Activated CD4-positive, alpha-beta memory T cell treated with anti-CD3 and anti-CD28 coated beads, Interleukin-2, amount 10 ng/mL, durations not matched to agents 7 days and 5 days (primary cell): ENCODE measurements at places on chromosomes 2 and 18. TPM values are rescaled to one million over a fixed set of nuclear protein-coding genes. Genes with fewer than 3 reads are reported as not detected.

Gene RASGRP3
- 8.4 TPM for total RNA-seq

Gene TUBA3E
- total RNA-seq = not detected

Gene RAX
- not detected for total RNA-seq

Gene AKAIN1
- total RNA-seq = not detected

GRCh38 chr2:121039679-121040078 lies 245.3 kb downstream of the TFCP2L1 start:
- peaks cover 4% of the 10 kb centered on the region for H3K27me3 ChIP-seq
- H3K36me3 ChIP-seq = no peaks in the 10 kb centered on the region
- no peaks in the 10 kb centered on the region for H3K4me1 ChIP-seq
- H3K27ac ChIP-seq = no peak overlapping the region
- DNase-seq = no peak

DNA sequence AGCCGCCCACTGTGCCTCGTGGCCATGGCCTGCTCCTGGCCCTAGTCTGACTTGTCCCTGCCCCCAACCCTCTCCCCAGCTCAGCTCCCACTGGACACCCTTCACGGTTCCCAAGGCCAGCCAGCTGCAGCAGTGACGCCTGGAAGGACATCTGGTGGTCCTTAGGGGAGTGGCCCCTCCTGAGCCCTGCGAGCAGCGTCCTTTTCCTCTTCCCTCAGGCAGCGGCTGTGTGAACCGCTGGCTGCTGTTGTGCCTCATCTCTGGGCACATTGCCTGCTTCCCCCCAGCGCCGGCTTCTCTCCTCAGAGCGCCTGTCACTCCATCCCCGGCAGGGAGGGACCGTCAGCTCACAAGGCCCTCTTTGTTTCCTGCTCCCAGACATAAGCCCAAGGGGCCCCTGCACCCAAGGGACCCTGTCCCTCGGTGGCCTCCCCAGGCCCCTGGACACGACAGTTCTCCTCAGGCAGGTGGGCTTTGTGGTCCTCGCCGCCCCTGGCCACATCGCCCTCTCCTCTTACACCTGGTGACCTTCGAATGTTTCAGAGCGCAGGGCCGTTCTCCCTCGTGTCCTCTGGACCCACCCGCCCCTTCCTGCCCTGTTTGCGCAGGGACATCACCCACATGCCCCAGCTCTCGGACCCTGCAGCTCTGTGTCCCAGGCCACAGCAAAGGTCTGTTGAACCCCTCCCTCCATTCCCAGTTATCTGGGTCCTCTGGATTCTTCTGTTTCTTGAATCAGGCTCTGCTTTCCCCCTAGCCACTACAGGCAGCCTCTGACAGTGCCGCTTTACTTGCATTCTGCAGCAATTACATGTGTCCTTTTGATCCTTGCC lies 35.8 kb downstream of the ANO7 start:
- DNase-seq = no peak
- peaks cover 23% of the 10 kb centered on the region for H3K36me3 ChIP-seq
- peaks cover 4% of the 10 kb centered on the region for H3K4me1 ChIP-seq
- H3K27me3 ChIP-seq = peaks cover 7% of the 10 kb centered on the region

Gene SS18
- total RNA-seq = 54.8 TPM

DNA sequence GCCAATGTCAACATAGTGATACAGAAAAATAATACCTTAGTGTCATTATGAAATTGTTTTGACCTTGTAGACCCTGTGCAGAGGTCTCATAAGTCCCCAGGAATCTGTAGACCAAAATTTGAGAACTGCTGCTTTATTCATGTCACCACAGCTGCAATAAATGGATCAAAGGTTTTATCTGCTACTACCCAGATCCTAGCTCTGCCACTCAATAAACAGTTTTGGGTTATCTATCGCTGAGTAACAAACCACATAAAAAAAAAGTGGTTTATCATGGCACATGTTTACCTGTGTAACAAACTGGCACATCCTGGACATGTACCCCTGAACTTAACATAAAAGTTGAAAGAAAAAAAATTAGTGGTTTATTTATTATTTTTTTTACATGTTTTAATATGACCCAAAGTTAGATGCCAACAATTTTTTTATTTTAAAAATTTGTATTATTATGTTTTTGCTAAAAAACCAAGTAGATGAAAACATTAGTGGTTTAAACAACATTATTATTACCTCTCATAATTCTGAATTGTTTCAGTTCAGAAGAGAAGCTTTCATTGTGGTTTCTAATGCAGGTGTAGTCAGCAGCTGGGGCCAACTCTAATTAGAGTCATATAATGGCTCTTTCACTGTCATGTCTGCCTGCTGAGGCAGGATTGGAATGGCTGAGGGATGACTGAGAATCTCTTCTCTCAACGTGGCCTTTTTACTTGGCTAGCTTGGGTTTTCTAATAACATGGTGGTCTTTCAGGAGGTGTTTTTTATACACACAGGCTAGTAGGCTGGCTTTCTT lies 103.3 kb upstream of the SLC38A11 start:
- H3K27ac ChIP-seq = no peak overlapping the region
- peaks cover 5% of the 10 kb centered on the region for H3K4me1 ChIP-seq
- H3K4me3 ChIP-seq = no peak overlapping the region
- DNase-seq = no peak
- no peaks in the 10 kb centered on the region for H3K27me3 ChIP-seq

DNA sequence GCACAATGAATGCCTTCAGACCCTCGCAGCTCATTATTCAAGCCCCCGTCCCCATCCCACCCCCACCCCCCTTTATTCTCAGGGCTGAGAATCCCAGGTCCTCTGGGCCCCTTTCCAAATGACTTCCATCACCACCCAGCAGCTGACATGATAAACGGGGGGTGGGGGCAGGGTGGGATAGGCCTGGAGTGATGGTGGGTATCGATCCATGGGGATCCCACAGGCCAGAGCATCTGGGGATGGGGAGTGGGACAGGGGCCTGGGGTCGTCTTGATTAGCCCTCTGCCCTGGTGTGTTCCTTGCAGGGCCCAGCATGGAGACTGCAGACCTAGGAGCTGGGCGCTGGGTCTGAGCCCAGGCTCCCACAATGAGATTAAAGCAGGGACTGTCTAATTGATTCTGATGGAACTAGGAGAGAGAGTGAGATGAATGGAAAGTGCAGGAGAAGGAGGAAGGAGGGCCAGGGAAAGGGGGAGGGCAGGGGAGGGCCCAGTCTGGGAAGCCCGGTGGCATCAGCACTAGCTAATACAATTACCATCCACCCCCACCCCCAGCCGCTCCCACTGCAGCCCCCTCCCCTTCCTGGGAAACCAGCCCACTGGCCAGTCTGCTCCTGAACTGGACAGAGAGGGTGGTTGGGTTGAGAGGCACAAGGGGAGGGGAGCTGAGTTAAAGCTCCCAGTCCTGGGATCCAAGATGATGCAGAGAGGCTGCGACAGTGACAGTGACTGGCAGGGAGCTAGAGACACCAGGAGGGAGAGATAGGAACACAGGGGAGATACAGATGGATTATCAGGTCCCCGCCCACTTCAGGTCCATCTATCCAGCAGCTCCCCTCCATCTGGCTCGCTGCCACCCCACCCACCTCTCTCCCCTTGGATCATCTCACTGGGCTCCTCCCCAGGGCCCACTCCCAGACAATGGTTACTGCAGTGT lies 13.1 kb upstream of the TNS1 start:
- no peak overlapping the region for H3K27ac ChIP-seq
- no peaks in the 10 kb centered on the region for H3K36me3 ChIP-seq
- H3K27me3 ChIP-seq = peaks cover 19% of the 10 kb centered on the region
- DNase-seq = no peak
- no peak overlapping the region for H3K4me3 ChIP-seq
- peaks cover 2% of the 10 kb centered on the region for H3K4me1 ChIP-seq

DNA sequence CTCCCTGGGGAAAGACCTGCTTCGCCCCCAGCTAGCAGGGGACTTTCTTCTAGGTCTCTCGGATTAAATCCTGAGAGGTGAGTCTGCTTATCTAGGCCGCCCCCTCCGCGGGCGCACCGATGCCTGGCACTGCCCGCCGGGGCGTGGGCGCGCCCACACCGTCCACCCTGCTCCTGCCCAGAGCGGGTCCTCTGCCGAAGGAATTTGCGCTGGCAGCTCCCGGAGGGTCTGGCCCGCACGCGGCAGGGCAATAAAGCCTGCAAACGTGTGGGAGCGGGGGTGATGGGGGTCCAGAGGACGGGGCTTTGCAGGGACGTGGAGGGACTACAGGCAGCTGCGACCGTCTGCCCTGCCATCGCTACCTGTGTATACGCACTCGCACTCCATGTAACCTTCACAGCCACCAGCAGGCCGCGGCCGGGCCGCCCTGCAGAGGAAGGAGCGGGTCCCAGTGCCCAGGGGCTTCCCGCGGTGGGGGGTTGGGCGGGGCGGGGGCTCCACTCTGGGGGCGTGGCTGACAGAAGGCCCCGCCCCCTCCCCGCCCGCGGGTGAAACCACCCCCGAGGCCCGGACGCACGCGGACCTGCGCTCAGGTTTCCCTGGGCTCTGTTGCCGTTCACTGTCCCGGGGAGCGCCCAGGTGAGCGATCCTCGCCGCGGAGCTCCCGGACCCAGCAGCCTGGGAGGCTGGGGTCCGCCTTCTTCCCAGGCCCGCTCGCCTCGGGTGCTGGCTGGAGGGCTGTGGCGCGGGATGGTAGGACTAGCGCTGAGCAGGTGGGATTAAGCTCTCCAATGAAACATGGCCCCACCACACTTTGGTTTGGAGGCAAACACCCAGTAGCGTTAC lies 174.5 kb upstream of the HS6ST1 start:
- peaks cover 5% of the 10 kb centered on the region for H3K27me3 ChIP-seq
- no peak for DNase-seq
- H3K27ac ChIP-seq = no peak overlapping the region
- no peak overlapping the region for H3K4me3 ChIP-seq

DNA sequence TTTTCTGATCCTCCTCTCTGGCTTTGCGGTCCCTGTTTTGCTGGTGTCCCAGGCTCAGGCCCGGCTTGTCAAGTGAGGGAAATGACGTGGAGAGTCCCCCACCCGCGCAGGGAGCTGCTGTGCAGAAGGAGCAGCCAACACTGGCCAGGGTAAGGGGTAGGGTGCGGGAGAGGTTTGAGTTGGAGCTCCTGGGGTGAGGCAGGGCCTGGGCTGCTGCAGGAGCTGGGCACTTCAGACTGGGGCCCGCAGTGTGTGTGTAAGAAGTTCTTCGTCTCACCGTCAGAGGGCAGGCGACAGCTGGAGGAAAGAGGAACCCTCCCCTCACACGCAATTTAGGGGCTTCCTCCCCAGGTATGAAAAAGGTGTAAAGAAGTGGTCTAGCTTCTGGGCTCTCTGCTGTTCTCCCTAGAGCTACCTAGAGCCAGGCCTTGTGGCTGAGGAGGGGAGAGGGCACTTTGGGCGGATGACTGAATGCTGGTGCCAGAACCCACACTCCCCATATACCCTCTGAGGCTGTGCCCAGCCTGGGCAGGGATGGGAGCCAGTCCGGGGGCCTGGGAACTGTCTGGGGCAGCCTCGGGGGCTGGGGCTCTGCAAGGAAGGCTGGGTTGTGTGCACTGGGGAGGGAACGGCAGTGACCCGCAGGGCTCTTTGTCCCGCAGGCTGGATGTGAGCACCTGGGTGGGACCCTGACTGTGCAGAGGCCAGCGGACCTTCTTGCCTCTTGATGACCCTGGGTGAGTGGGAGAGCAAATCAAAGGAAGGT lies 11.8 kb downstream of the CELF4 start:
- no peaks in the 10 kb centered on the region for H3K4me1 ChIP-seq
- H3K4me3 ChIP-seq = no peak overlapping the region
- DNase-seq = no peak
- no peak overlapping the region for H3K27ac ChIP-seq
- H3K36me3 ChIP-seq = no peaks in the 10 kb centered on the region
- no peaks in the 10 kb centered on the region for H3K27me3 ChIP-seq

Gene SGO2
- 45.3 TPM for total RNA-seq

- H3K4me3 ChIP-seq = no peak overlapping the region
- H3K4me1 ChIP-seq = no peaks in the 10 kb centered on the region
- H3K36me3 ChIP-seq = peaks cover 3% of the 10 kb centered on the region
- H3K27ac ChIP-seq = no peak overlapping the region
Observed at GRCh38 chr2:196949116-196949515, 22.6 kb upstream of the PGAP1 start.

DNA sequence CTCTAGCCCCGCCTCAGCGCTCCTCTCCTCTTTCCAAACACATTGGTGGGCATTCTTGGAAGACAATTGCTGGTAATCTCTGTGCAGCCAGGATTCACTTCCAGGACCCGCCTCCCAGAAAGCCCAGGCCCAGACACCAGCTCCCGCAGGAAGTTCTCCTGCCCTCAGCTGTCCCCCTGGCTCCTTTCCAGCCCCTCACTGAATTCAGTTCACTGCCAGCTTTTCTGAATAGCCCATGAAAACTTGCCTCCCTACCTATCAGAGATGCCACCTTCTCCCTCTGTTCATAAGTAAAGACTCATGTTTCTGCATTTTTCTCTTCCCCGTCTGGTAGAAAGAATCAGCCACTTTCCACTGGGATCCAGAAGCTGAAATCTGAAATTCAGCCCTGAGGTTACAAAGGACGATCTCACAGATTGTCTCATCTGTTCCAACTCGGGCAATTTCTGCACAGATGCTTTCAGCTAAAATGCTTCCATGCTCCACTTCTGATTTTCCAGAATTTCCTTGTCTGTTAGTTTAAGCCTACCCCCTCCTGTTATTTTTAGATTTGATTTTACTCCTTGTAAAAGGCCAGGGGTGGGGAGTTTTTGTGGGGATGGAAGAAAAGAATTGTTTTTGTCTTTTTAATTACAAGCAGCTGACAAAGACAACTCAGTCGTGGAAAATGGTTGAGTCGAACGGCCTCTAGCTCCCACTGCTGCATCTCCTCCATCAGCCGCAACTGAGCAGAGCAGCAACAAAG lies 98.1 kb downstream of the SP3 start:
- H3K27ac ChIP-seq = no peak overlapping the region
- DNase-seq = no peak
- peaks cover 18% of the 10 kb centered on the region for H3K27me3 ChIP-seq
- H3K4me3 ChIP-seq = no peak overlapping the region

GRCh38 chr2:241309684-241310117 lies 5.8 kb downstream of the HDLBP start:
- peak; percentile 79 for DNase-seq
- H3K36me3 ChIP-seq = peaks cover 12% of the 10 kb centered on the region
- peak overlapping the region; percentile 69 for H3K27ac ChIP-seq

- DNase-seq = no peak
- H3K4me3 ChIP-seq = no peak overlapping the region
- H3K27ac ChIP-seq = no peak overlapping the region
- H3K27me3 ChIP-seq = no peaks in the 10 kb centered on the region
- no peaks in the 10 kb centered on the region for H3K36me3 ChIP-seq
Observed at GRCh38 chr2:120856421-120856862, 120.8 kb downstream of the GLI2 start.

- H3K4me1 ChIP-seq = no peaks in the 10 kb centered on the region
- no peaks in the 10 kb centered on the region for H3K27me3 ChIP-seq
- H3K4me3 ChIP-seq = no peak overlapping the region
- peaks cover 16% of the 10 kb centered on the region for H3K36me3 ChIP-seq
- H3K27ac ChIP-seq = no peak overlapping the region
- DNase-seq = no peak
Observed at GRCh38 chr2:206296128-206296527, 21.7 kb downstream of the ZDBF2 start.
